ENCODE measurements at places on chromosomes 5 and 9. TPM values are rescaled to one million over a fixed set of nuclear protein-coding genes. Genes with fewer than 3 reads are reported as not detected.

- DNase-seq: no peak
Measured at GRCh38 chr9:19232823-19233194, 2.3 kb downstream of the DENND4C start.

DNA sequence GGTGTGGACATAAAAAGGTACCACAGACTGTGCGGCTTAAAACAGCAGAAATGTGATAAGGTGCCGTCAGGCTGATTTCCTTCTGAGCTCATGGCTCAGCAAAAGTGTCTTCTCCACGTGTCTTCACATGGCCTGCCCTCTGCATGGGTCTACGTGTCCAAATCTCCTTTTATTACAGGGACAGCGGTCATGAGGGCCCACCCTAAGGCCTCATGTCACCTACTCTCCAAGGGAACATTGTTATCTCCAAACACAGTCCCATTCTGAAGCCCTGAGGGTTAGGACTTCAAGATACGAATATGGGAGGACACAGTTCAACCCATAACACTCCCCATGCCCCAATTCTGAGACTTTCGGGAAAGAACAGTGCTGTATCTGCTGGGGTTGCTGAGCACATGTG lies 35.2 kb downstream of the COL23A1 start:
- peak; percentile 33 for DNase-seq

OR1L6 gene
- total RNA-seq: not detected

IL4 gene
- total RNA-seq: not detected

DNA sequence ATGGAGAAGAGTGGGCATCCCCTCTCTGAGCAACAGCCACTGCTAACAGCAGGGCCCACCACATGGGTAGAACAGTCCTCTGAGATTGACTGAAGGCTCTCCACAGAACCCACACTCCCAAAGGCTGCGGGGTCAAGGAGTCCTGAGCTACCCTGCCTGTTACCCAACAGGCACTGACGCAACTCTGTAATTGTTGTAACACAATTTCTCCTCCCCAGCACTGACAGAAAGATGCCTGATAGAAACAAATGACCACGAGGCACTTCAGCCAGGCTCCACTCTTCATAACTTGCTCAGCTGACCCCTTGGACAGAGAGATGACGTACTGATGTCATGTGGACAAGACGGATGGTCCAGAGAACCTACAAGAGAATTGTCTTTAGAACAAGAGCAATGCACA lies 220.7 kb downstream of the SPOCK1 start:
- DNase-seq: no peak

Data from K562 (cell line).